Frontal cortex (tissue), 4 donors: ENCODE measurements at places on chromosomes 5 and 9. TPM values are rescaled to one million over a fixed set of nuclear protein-coding genes. Genes with fewer than 3 reads are reported as not detected.

GRCh38 chr9:2889023-2889422 is 45.1 kb upstream of the PUM3 start:
- no peak for DNase-seq

DNA sequence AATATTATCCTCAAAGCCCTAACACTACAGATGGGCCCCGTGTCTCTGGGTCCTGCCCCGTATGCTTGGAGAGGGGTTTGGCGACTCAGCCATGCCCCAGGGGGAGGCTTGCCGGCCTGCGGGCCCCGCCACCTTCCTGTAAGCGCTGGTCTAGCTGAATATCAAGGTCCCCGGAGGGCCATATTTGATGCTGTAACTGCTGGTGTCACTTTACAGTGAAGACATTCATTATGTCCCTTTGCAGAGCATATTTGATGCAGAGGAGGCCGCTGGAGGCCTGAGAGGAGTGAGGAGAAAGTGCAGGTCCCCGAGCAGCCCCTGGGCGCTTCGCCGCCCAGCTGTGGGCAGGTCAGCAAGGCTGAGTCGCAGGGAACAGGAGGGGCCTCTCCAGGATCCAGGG is 16.8 kb downstream of the IRX4 start:
- DNase-seq = no peak

- no peak for DNase-seq
Observed at GRCh38 chr5:181203777-181204112, 1.3 kb downstream of the TRIM7 start.

Gene PNPLA7
- 0.82 TPM for total RNA-seq
